ENCODE measurements at places on chromosomes 3 and 15.

DNA sequence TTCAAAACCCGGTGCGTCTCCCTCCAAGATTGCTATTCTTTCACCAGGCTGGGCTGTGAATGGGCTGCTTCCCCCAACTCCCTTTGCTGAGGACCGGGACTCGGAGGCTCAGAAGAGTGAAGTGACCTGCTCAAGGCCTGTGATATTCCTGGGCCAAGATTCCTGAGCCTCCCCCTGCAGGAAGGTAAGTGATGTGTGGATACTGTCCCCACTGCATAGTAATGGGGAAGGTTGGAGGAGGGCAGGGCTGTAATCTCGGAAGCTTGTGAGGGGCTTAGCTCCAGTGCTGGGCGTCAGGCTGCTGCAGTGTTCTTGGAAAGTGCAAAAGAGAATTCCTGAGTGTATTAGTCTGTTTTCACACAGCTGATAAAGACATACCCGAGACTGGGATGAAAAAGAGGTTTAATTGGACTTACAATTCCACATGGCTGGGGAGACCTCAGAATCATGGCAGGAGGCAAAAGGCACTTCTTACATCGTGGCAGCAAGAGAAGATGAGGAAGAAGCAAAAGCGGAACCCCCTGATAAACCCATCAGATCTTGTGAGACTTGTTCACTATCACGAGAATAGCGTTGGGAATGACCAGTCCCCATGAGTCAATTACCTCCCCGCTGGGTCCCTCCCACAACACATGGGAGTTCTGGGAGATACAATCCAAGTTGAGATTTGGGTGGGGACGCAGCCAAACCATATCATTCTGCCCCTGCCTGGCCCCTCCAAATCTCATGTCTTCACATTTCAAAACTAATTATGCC is 67.6 kb downstream of the EFCAB12 start:
- no peak for DNase-seq

GRCh38 chr15:101115393-101115785 is 136.5 kb downstream of the CHSY1 start:
- DNase-seq = no peak

DNA sequence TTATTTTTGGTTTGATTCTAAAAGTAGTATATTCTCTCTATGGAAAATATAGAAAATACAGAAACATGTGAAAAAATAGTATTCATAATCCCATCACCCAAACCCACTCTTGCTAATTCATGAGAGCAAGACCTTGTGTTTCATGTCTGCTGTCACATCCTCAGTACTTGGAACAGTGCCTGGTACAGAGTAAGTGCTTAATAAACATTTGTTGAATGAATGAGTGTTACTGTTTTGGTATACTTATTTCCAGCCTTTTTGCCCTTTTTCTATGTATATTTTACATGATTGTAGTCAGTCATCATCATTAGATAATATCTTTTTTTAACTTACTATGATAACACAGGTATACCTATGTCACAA is 59.3 kb downstream of the IL16 start:
- DNase-seq = no peak

GRCh38 chr3:38916706-38917105 is 100.7 kb upstream of the SCN10A start:
- no peak for DNase-seq

GRCh38 chr3:126106336-126107202 is 22.6 kb upstream of the SLC41A3 start:
- no peak for DNase-seq

DNA sequence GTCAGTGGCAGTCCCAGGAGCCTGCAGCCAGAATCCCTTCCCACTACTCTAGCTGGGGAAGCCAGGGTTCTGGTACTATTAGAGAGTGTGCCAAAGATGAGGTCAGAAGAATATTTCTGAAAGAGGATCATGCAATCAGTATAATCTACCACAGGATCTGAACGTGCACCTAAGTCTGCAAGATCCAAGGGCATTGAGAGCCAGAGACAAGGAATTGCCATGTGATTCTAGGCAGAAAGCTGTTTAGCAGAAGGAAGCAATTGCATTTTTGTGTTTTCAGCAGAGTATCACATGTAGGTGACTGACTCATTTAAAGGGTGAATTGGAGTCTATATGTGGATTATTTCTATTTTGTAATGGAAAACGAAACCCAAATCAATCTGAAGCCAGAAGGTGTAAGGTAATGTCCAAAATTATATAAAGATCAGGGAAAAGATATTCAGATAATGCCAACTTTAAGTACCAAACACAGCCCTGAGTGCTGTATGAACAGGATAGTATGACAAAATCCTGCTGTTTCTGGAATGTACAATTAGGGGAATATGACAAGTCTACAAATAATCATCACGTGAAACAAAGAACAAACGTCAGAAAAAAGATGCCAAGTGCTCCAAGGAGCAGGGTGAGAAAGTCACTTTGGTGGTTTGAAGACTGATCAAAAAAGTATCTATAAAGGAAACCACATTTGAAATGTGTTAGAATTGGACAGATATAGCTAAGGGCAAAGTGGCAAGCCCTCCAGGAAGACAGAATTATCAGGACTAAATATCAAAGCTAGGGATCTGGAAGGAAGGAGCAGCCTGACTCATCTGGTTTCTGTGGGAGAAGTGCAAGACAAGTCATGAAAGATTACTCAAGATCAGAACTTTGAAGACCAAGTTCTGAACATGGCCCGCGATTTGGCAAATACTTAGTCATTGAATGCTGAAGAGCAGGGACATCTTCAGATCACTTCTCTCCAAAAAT is 1036.6 kb downstream of the NTRK3 start:
- DNase-seq = no peak

DNA sequence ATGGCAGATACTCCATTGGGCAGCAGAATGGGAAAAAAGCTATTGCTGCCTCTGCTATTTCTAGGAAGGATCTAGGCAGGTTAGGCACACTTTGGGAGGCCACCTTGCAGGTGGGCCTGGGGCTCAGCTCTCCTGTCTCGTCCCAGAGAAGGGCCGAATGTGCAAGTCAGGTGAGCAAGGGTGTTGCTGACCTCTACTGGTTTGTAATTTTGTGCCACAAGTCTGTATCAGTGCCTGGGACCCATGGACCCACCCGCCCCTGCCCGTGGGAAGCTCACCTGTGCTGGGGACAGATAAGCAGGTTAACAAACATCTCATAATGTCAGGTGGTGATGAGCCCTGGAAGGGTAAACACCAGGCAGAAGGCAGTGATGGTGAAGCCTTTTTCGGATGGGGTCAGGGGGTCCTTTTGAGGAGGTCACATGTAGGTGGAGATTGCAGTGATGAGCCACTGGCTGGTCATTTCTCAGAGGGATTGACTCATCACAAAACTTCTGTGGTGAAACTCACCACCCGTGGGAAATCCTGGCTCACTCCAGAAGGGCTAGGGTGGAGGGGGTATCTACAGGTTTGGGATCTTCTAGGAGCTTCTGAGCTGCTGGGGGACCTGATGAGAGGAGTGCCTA is 161.3 kb downstream of the KLF13 start:
- no peak for DNase-seq

Data from GOT3 (cell line).